ENCODE measurements at places on chromosomes 4 and X.

DNA sequence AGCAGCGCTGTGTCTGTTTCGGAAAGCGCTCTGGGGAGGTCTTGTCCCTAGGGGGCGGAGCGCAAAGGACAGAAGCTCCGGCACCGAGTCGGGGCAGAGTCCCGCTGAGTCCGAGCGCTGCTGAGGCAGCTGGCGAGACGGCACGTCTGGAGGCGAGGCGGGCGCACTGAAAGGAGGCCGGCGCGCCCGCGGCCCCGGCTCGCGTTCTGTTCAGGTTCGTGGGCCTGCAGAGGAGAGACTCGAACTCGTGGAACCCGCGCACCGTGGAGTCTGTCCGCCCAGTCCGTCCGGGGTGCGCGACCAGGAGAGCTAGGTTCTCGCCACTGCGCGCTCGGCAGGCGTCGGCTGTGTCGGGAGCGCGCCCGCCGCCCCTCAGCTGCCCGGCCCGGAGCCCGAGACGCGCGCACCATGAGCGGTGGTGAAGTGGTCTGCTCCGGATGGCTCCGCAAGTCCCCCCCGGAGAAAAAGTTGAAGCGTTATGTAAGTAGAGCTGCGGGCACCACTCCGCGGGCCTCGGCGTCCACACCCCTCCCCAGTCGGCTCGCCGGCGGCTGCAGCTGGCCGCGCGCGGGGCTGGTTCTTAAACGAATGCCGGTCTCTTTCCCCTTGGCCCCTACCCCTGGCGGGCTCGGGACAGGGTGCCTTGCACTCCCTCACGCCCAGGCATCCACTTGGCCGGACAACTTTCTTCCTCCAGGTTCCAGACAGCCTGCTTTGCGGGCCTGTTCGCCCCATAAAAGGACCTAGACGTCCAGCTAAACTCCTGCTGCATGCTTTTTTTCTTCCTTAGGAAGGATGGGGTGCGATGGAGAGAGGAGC is at the start of gene GAB1:
Gene GAB1, plus strand, starts transcription at position 96 of the 819 bp plus-strand sequence. Its CDS starts 313 bp downstream, at position 409.
- DNase-seq = no peak

- DNase-seq = no peak
Observed at GRCh38 chr4:183356173-183356830, 34.1 kb upstream of the CLDN24 start.

- no peak for DNase-seq
Observed at GRCh38 chr4:123555807-123556273, 159.2 kb downstream of the SPRY1 start.

- DNase-seq = no peak
Observed at GRCh38 chr4:124337874-124338273, 374.7 kb downstream of the ANKRD50 start.

DNA sequence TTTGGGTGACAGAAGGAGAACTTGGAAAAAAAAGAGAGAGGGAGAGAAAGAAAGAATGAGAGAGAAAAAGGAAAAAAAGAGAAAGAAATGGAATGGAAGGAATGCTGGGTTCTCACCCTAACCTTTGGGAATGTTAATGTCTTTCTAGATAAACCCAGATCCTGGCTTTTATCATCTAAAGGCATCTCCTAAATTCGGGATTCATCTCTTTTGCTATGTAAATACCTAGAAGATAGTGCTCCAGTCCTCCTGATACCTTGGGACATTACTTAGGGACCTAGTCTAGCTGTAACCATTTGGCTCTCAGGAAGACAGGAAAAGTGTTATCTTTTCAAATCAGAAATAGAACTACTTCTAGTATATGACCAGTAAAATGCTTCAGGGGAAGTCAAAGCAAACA is 15.8 kb upstream of the SPCS3 start:
- no peak for DNase-seq

DNA sequence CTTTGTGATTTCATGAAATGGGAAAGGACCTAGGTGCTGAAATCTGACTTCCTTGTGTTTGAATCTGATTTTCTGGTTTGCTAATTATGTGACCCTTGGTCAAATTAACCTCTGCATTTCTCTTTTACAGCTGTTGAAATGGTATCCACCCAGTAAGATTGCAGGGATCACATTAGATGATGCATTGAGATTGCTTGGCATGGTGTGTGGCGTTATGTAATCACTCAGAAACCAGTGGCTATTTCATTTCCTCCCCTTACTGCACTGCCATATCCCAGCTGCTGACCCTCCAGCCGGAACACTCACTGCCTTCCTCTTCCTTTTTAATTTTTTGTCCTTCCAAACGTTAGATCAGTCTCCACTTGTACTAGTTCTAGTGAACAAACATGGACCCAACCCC is 79.0 kb downstream of the KLHL8 start:
- no peak for DNase-seq

DNA sequence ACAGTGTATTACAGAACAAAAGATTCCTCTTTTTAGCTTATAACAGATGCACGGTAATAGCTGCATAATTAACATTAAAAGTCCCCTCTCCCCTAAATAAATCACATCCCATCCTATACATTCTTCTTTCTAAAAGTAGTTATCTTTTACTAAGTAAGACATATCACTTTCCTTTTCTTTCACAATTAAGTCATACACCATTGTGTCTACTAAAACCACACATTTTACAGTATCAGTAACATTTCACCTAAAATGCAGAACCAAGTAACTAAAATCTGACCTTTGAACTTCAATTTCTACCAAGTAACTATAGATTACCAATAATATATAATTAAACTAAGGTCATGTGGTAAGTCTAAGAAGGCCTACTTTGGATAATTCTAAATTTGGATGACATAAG is 14.2 kb downstream of the DHX15 start:
- no peak for DNase-seq

GRCh38 chr4:46945062-46945461 is 36.0 kb upstream of the COX7B2 start:
- no peak for DNase-seq

- DNase-seq = no peak
Observed at GRCh38 chr4:186857793-186858192, 134.1 kb upstream of the FAT1 start.

DNA sequence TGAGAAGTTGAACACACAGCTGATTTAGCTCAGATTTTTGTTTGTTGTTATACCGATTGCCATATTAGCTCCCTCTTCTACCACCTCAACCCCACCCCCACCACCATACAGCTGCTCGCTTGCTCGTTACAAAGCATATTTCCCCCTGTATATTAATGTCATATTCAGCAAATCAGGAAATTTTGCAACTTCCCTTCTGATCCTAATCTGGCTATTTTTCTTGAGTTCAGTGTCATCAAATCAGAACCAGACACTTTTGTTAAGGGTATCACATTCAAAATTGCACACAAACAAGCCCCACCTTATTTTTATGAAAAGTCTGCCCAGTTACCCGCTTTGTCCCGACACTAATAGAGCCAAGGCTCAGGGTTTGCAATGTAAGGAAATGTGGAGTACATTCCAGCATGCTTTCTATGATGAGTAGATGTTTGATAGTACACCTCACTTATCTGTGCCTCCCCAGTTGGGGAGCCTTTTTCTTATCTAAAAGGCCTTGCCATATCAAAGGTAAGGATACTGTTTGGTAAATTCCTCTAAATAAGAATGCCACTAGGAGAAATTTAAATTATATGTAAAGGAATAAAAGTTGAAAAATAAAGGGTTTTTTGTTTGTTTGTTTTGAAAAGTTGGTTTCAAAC is 212.2 kb downstream of the CBR4 start:
- no peak for DNase-seq

GRCh38 chr4:186104890-186105646 is 564 bp downstream of the FAM149A start:
- no peak for DNase-seq

- DNase-seq = no peak
Observed at GRCh38 chrX:17535229-17535628, 160.2 kb downstream of the NHS start.

DNA sequence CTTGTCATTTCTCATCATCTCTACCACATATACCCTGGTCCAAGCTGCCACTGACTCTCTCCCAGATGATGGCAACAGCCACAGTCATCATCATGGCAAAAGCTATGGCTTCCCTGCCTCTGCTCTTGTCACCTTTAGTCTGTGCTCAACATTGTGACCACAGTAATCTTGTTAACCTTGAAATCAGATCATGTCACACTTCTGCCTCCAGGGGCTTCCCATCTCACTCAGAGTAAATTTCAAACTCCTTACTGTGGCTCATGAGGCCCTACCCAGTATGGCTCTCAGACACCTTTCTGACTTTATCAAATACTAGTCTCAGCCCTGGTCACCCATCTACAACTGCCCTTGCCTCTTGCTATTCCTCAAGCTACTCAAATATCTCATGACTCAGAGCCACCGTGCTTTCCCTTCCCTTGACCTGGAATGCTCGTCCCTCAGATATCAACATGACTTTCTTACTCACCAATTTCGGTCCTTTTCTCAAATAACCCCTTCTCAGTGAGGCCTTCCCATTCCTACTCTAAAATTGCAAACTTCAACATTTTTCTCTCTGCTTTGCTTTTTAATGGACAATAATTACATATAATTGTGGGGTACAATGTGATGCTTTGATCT is 41.1 kb upstream of the STIM2 start:
- no peak for DNase-seq

GRCh38 chrX:24014388-24015018 is 12.5 kb downstream of the KLHL15 start:
- no peak for DNase-seq

GRCh38 chr4:151687021-151687640 is 73.7 kb downstream of the GATB start:
- no peak for DNase-seq

GRCh38 chrX:139554991-139555675 is 24.6 kb downstream of the F9 start:
- no peak for DNase-seq

DNA sequence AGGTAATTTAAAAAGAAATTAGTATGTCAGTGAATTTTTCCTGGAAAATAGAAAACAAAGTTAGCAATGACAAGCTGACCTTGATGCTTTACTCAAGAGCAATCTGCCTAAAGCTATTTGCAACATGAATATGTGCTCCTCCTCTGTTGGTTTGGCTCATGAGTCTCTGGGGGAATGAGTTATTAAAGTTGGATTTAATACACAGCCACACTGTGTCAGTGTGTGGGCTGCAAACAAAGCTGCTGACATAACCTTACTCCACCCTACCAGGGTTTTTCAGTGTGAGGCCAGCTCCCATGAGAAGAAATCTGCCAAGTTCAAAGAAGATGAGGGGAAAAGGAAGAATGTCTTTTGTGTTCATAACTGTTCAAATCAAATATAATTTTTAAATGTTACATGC is 280.5 kb downstream of the TLL1 start:
- DNase-seq = no peak
